GM03348 (cell line): ENCODE measurements at places on chromosomes 12 and 14.

- no peak for DNase-seq
Measured at GRCh38 chr12:57471661-57472060, 8.0 kb downstream of the ARHGAP9 start.

GRCh38 chr12:106333010-106333409 is 24.5 kb upstream of the POLR3B start:
- DNase-seq: no peak

- DNase-seq: no peak
Measured at GRCh38 chr12:57846285-57846576, 298 bp downstream of the CTDSP2 start.

DNA sequence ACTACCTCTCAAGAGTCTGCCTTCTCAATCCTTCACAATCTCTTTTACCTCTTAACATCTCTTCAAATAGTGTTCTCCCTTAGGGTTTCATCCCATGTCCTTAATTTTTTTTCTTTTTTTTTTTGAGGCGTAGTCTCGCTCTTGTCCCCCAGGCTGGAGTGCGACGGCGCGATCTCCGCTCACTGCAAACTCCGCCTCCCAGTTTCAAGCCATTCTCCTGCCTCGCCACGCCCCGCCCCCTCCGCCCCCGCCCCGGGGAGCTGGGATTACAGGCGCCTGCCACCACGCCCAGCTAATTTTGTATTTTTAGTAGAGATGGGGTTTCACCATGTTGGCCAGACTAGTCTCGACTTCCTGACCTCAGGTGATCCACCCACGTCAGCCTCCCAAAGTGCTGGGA is 7.0 kb upstream of the BCAT1 start:
- no peak for DNase-seq

DNA sequence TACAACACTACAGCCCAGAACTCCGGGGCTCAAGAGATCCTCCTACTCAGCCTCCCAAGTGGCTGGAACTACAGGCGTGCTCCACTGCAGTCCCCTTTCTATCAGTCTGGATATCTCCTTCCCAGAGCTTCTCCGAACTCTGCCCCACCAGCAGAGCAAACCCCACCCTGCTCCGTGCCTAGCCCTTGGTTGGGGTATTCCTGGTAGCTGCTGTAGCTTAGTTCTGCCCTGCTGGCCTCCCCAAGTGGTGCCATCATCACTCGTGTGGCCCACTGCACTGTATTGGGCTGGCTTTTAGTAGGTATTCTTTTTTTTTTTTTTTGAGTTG is 9.5 kb downstream of the HSP90AA1 start:
- DNase-seq: no peak

DNA sequence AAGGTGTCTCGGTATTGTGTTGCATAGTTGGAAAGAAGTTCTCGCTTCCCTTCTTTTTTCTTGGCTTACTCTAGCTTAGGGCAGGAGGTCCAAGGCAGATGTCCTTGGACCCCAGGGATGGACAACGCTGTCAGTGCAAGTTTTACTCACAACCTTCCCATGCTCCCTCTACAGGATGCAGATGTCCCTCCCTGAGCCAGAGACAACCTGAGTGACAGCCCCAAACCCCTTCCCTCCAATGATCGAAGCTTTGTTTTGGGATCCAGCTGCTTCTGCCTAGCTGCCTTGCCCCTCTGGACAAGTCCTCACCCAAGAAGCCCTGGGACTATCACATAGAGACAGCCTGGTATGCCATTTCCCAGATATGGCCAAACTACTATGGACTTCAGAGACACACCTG is 112.0 kb upstream of the RAP1B start:
- no peak for DNase-seq

- DNase-seq: no peak
Measured at GRCh38 chr14:104446611-104447010, 133.0 kb upstream of the C14orf180 start.

GRCh38 chr14:30375296-30375892 is 183.6 kb upstream of the G2E3 start:
- DNase-seq: peak; percentile 66

- no peak for DNase-seq
Measured at GRCh38 chr14:93929048-93929535, 1.9 kb downstream of the FAM181A start.

DNA sequence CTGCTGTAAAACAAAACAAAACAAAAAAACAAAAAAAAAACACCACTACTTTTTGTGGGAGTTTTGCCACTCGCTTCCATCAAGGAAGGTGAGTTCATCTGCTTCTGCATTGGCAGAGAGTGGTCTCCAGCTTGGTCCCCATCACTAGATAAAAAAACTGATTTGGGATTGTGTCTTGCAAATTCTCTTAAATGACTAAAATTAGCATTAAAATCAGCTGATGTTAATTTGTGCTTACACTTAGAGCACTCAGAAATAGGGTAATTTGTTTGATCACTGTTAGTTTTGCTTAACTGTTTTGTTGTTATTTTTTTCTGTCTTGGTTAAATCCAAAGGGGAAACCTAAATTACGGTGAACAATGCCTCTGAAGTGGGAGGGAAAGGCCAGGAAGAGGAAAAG is 1048.0 kb downstream of the LRFN5 start:
- DNase-seq: no peak

GRCh38 chr12:5388581-5389535 is 43.0 kb upstream of the NTF3 start:
- peak; percentile 48 for DNase-seq

GRCh38 chr12:62581288-62582064 is 114.8 kb downstream of the MON2 start:
- peak; percentile 72 for DNase-seq

GRCh38 chr14:47278233-47278842 is 397.1 kb downstream of the MDGA2 start:
- peak; percentile 52 for DNase-seq

GRCh38 chr14:103535891-103536565 is 7.0 kb downstream of the TRMT61A start:
- no peak for DNase-seq

- peak; percentile 29 for DNase-seq
Measured at GRCh38 chr14:100533656-100534485, 53.3 kb downstream of the BEGAIN start.

DNA sequence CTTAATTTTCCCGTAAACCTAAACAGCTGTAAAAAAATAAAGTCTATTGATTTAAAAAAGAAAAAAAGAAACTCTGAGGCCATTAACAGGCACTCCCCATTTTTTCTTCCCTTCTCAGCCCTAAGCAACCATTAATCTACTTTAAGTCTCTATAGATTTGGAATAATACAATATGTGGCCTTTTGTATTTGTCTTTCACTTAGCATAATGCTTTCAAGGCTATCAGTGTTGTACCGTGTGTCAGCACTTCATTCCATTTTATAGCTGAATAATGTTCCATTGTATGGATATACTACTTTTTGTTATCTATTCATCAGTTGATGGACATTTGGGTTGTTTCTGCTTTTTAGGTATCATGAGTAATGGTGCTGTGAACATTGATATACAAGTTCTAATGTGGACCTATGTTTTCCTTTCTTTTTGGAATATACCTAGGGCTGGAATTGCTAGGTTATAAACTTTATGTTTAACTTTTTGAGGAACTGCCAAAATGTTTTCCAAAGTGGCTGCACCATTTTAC is 15.7 kb downstream of the CREBL2 start:
- DNase-seq: no peak

GRCh38 chr12:122032580-122032979 is 10.9 kb downstream of the BCL7A start:
- no peak for DNase-seq

DNA sequence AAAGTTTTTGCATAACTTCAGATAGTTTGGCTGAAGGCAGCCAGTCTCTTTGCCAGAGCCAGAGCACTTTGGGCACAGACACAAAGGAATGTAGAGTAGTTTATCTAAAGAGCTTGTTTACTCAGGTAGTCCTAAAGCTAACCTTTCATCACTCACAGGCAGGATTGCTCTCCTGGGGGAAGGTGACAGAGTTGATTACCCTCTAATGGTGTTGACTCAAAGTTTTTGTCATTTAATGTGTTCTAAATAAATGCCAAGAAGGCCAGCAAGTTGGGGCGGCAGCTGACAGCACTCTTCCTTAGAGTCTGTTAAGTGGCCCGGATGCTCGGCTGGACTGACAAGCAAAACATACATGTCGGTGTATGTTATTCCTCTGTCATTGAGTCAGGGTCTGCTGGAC is 9.3 kb upstream of the TAS2R46 start:
- DNase-seq: no peak
